ENCODE measurements at places on chromosomes 4 and X.

DNA sequence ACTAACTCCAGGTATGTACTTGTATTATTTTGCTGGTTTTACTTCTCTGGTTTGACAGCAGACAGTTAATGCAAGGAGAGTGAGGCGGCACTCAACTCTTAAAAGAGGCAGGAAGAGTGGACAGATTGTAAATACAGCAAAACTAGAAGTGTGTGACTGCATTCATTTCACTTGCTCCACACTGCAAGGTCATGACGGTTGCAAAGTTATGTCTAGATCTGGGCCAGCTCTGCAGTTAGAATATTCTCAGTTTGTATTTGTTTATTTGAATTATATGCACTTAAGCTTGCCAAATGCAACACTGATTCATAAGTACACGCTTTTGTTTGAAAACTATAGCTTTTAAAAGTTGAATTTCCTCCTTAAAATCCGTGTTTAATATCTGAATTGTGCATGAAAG is 148.9 kb downstream of the STIM2 start:
- peak; percentile 62 for DNase-seq

DNA sequence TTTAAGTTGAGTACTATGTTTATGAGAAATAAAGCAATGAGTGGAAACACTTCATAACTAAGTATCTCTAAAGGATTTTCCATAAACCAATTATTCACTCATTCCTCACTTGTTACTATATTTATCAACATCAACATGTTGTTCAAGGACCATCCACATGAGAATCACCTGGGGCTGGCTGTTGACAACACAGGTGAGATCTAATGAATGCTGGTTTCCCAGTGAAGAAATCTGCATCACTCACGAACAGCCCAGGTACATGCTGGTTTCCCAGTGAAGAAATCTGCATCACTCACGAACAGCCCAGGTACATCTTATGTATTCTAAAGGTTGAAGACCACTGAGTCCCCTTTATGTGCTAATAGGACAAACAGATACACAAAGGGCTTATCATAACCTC is 32.5 kb downstream of the TSPAN5 start:
- no peak for DNase-seq

- DNase-seq: peak; percentile 9
Measured at GRCh38 chr4:2995546-2996265, 32.3 kb downstream of the GRK4 start.

GRCh38 chrX:78019586-78020483 is 50.4 kb upstream of the PGAM4 start:
- no peak for DNase-seq

GRCh38 chr4:100809506-100809905 is 291.7 kb upstream of the EMCN start:
- DNase-seq: no peak

GRCh38 chr4:180449395-180449956 is 1793.7 kb upstream of the TENM3 start:
- DNase-seq: no peak

- no peak for DNase-seq
Measured at GRCh38 chrX:19810006-19810774, 77.2 kb downstream of the SH3KBP1 start.

- DNase-seq: peak; percentile 83
Measured at GRCh38 chrX:154002215-154002719, 17.4 kb downstream of the IRAK1 start.

DNA sequence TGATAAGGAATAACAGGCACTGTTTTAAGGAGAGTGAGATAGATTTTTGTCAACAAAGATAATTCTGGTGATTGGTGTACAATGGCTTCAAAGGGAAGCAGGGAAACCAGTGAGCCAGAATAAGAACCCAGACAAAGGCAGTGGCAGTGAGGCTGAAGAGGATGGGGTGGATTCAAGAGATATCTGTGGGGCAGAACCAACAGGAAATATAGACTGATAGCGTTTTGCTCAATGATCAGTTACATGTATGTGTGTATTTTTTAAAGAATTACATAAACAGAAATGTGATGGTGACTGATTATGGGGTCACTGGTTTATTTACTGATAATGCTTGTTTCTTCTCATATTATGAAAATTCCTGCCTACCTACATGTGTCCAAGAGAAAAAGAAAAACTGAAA is 66.4 kb downstream of the AMMECR1 start:
- no peak for DNase-seq

GRCh38 chrX:109350551-109350950 is 131.3 kb downstream of the GUCY2F start:
- DNase-seq: no peak

DNA sequence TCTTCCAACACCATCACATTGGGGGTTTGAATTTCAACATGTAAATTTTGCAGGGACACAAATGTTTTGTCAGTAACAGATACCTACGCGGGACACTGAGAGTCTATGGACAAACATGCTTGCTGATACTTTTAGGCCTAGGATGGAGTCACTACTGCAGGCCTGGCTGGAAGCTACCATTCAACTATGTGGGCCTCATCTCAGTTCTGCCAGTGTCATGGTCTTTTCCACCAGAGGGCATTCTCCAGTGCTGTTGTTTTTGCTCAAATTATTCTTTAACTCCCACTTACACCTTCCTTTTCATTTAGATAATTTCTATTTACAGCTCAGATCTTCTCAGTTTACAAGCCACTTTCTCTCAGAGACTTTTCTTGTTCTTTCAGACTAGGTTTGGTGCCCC is 7.0 kb upstream of the ANK2 start:
- DNase-seq: no peak

DNA sequence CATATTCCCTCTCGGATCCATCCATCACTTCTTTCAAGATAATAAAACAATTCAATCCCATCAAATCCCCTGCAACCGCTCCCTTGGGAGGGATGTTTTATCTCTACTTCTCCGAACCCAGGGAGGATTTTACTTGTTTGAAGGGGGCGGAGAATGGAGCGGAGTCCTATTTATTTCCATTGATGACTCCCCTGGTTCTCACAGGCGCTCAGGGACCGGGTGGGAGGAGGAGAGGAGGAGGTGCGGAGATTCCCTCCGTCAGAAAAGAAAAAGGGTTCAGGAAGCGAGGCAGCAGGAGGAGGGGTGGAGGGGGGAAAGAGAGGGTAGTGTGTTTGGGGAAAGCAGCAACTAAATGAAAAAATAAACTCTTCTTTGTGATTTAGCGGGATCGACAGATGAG is 2.1 kb downstream of the NDNF start:
- DNase-seq: no peak

GRCh38 chr4:37138789-37139188 is 105.8 kb upstream of the NWD2 start:
- no peak for DNase-seq

- DNase-seq: no peak
Measured at GRCh38 chr4:11009281-11009680, 324.7 kb upstream of the CLNK start.

GRCh38 chrX:103792916-103793544 is 16.4 kb downstream of the PLP1 start:
- peak; percentile 82 for DNase-seq

DNA sequence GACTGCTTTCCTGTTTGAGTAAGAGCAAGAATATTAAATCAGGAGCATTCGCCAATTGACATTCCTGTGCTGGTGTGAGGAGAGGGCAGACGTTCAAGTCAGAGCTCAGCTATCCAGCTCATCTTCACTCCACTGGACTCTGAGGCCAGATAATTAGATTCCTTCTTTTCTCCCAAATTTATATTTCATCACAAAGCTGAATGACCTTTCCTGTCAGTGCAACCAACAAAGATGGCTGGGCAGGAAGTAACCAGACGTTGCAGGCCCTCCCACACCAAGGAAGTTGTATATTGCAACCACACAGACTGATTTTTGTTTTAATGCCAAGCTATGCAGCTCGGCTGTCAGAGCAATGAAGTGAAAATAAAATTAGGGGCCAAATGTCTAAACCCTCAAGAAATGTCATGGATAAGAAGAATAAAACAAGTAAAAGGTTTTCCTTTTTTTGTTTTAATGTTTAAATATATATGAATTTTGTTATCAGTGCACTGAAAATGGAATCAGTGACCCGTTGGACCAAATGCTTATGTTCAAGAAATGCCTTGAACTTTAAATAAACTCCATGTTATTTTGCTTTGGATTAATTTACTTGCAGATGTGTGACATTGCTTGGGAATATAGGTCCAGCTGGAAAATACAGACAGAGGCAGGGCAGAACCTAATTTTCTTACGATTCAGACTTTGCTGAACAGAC is 578.9 kb upstream of the FAT1 start:
- peak; percentile 93 for DNase-seq

- no peak for DNase-seq
Measured at GRCh38 chrX:17993062-17993461, 132.0 kb upstream of the RAI2 start.

DNA sequence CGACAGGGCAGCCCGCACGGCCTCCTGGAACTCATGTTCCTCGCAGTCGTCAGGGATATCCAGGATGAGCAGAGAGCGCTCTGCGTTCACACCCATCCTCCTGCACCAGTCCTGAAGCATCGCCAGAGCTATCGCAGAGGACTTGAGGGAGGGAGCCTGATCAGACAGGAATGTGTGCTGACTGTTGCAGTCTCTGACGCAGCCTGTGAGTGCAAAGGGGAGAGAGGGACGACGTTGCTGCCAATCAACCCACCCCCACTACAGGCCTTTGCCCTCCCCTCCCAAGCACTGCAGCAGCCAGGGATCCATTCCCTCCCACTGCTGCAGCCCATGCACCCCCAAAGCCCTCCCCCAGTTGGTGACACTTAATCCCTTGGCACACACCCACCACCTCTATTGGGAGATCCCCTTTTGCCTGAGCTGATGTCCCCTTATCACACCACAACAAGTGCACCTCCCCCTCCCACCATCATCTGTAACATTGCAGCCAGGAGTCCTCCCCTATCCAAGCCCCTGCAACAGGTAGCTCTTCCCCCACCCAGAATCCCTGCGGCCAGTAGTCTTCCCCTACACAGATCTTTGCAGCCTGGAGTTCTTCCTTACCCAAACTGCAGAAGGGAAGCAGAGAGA is 897 bp downstream of the PNMA6F start:
- no peak for DNase-seq

GRCh38 chr4:135050086-135050717 is 848.6 kb upstream of the PABPC4L start:
- DNase-seq: no peak

- no peak for DNase-seq
Measured at GRCh38 chrX:10988653-10989052, 122.5 kb upstream of the HCCS start.

DNA sequence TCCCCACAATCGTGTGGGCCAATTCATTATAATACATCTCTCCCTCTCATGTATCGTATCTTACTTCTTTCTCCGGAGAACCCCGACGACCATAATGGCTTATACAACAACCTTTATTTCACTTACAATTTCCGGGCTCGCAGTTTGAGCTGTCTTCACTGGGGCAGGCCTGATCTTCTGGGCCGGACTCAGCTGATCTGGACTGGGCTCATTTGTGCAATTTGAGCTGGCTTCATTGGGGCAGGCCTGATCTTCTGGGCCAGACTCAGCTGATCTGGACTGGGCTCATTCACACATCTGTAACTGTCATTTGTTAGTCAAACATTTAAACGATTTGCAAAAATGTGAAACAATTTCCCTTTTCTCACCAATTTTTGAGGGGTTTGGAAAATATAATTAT is 171.5 kb upstream of the FRG1 start:
- no peak for DNase-seq

GRCh38 chr4:137774501-137774900 is 242.2 kb upstream of the PCDH18 start:
- no peak for DNase-seq

GRCh38 chr4:13176741-13177142 is 307.4 kb downstream of the RAB28 start:
- DNase-seq: no peak

- peak; percentile 2 for DNase-seq
Measured at GRCh38 chr4:30802622-30803323, 82.6 kb downstream of the PCDH7 start.

GRCh38 chr4:184409911-184410692 is 64.2 kb downstream of the IRF2 start:
- no peak for DNase-seq

DNA sequence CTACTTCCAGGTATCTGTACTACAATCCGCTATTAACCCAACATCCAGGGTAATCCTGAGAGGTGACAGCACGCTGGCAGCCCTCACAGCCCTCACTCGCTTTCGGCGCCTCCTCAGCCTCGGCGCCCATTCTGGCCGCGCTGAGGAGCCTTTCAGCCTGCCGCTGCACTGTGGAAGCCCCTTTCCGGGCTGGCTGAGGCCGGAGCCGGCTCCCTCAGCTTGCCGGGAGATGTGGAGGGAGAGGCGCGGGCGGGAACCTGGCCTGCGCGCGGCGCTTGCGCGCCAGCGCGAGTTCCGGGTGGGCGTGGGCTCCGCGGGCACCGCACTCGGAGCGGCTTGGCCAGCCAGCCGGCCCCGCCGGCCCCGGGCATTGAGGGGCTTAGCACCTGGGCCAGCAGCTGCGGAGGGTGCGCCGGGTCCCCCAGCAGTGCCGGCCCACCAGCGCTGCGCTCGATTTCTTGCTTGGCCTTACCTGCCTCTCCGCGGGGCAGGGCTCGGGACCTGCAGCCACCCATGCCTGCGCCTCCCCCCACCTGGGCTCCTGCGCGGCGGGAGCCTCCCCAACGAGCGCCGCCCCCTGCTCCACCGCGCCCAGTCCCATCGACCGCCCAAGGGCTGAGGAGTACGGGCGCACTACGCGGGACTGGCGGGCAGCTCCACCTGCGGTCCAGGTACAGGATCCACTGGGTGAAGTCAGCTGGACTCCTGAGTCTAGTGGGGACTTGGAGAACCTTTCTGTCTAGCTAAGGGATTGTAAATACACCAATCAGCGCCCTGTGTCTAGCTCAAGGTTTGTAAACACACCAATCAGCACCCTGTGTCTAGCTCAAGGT is 87.3 kb downstream of the PRSS12 start:
- DNase-seq: no peak

DNA sequence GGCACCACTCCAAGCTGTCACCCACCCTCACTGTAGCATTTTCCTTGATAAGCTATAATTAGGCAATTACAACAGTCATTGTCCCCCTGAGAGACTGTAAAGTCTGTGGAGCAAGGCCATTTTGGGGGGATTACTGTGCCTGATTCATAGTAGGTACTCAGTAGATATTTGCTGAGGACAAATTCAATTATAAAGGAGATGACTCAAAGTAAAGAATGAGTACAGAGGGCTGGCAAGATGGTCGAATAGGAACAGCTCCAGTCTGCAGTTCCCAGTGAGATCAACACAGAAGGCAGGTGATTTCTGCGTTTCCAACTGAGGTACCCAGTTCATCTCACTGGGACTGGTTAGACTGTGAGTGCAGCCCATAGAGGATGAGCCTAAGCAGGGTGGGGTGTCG is 42.0 kb downstream of the MAOB start:
- no peak for DNase-seq

DNA sequence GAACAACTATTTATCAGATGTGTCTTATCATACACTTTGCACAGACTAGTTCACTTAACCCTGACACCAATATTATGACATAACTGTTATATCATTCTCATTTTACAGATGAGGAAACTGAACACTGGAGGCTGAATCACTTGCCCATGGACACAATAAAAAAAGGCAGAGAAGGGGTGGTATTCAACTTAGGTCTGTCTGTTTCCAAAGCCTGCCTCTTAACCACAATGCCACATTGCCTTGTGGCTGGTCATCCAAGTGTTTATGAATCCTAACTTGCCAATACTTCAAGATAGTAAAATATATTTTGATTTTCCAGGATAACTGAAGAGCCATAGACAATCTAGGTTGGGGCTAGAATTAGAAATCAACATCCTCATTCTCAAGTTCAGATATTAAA is 327.8 kb downstream of the NR3C2 start:
- no peak for DNase-seq

GRCh38 chr4:1012034-1012739 is 761 bp downstream of the FGFRL1 start:
- DNase-seq: peak; percentile 48

All from EH (cell line).